Caudate nucleus (tissue), 63 donors: ENCODE measurements at places on chromosomes 4 and X.

- DNase-seq = no peak
Measured at GRCh38 chrX:38327775-38328081, 419 bp upstream of the RPGR start.

GRCh38 chr4:5096261-5096660 is 45.0 kb downstream of the STK32B start:
- DNase-seq = no peak

DNA sequence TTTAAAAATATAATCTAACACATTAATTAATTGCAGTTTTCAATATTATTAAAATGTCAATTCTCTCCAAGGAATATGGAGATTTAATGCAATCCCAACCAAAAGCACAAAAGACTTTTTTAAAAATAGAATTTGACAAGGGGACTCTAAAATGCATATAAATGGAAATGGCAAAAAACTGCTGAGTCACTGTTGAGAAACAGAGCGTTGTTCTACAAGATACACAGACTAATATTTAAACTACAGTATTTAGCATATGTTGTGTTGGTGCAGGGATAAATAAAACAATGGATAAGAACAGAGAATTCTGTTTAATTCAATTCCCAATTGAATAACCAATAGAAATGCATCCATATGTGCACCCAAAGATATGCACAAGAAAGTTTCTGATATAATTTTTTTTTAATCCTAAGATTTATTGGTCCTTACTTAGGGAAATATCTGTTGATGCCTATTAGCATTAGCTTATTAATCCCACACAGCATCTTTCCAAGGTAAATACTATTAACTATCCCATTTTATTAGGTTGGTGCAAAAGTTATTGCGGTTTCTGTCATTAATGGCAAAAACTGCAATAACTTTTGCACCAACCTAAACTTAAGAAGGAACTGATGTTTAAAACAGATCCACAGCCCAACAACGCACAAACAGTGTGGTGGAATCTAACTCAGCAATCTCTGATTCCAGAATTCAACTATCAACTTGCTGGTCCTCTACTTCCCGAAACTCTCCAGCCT is 86.8 kb upstream of the VEGFC start:
- no peak for DNase-seq

DNA sequence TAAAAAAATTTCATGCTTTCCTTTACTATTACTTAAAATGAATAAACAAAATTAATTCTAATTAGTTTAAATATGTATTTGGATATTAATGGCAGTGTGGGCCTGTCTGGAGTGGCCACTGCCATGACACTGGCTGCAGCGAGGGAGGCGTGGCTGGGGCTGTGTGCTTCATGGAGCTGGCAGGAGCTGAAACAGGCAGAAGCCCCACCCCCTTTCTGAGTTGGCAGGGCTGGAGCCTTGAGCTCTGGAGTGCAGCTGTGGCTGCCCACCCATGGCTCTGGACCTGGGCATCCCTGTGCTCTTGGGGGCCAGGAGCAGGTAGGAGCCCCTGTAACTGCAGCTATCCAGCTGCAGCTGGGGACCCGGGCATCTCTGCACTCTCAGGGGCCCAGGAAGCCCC is 8.2 kb upstream of the HSD17B11 start:
- no peak for DNase-seq

GRCh38 chrX:138945219-138945618 is 233.7 kb upstream of the FGF13 start:
- DNase-seq = no peak

DNA sequence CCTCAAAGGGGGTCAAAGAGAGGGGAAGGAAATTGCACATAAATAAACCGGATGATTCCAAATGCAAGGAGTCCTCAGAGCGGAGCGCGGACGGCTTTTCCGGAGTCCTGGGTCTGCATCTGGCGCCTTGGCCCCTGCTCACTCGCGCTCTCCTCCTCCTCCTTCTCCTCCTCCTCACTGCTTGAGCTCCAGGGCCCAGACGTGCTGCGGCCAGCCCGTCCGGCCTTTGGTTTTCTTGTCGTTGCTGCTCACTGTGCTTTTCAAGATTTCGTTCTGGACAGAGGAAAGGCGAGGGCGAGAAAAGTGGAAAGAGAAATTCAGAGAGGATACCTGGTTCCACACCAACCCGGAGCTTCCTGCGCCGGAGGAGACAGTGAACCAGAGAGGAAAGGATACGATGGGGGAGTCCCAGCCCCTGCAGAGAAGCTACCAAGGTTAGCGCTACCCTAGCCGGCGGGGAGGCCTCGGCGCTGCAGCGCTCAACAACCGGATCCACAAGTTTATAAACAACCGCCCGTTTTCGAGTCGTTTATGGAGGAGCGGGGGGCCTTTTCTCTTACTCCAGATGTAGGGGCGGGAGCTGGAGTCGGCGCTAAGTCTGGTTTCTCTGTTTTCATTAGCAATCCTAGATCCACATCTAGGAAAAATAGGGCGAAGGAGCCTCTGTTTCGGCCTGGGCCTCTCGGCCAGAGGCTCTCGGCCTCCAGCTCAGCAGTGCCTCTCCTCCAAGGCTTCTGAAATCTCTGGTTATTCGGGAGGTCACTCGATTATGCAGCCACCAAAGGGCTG is 2.7 kb downstream of the HAND2 start:
- no peak for DNase-seq

DNA sequence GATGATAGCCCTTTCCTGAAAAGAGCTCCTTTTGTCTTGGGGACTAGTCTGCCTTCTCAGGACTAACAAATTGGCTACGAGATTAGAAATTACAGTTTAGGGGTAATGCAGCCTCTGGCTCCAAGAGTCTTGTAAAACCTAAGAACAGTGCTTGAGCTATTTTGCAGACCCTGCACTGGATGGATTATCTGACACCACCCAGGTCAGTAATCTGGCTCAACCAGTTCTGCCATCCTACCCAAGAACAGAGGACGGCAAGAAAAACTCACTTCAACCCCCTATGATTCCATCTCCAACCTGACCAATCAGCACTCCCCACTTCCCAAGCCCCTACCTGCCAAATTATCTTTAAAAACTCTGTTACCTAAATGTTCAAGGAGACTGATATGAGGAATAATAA is 225.1 kb downstream of the FAM47A start:
- DNase-seq = no peak

GRCh38 chr4:142365391-142365790 is 480.7 kb downstream of the INPP4B start:
- DNase-seq = no peak

GRCh38 chr4:58175024-58175423 is 1064.8 kb upstream of the IGFBP7 start:
- no peak for DNase-seq

DNA sequence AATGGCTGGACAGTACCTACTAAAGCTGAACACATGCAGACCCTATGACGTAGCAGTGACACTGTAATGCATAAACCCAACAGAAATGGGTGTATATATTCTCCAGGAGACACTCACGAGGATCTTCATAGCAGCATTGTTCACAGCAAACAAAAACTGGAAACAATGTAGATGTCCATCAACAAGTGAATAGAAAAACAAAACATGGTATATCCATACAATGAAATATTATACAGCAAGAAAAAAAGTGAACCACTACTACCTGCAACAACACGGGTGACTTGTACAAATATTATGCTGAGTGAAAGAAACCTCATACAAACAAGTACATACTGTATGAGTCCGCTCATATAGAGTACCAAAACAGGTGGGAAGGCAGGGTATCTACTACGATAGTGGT is 16.5 kb downstream of the ARHGEF6 start:
- no peak for DNase-seq

- DNase-seq = no peak
Measured at GRCh38 chrX:153875391-153876111, 10.4 kb downstream of the L1CAM start.

- no peak for DNase-seq
Measured at GRCh38 chr4:7156761-7157488, 35.4 kb upstream of the SORCS2 start.

DNA sequence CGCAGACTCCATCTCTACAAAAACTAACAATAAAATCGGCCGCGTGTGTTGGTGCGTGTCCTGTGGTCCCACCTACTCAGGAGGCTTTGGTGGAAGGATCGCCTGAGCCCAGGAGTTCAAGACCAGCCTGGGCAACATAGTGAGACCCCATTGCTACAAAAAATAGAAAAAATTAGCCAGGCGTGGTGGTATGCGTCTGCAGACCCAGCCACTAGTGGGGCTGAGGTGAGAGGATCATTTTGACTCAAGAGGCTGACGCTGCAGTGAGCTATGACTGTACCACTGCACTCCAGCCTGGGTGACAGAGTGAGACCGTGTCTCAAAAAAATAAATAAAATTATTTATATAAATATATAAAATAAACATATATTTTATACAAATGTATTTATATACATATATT is 22.3 kb downstream of the ASMTL start:
- no peak for DNase-seq

DNA sequence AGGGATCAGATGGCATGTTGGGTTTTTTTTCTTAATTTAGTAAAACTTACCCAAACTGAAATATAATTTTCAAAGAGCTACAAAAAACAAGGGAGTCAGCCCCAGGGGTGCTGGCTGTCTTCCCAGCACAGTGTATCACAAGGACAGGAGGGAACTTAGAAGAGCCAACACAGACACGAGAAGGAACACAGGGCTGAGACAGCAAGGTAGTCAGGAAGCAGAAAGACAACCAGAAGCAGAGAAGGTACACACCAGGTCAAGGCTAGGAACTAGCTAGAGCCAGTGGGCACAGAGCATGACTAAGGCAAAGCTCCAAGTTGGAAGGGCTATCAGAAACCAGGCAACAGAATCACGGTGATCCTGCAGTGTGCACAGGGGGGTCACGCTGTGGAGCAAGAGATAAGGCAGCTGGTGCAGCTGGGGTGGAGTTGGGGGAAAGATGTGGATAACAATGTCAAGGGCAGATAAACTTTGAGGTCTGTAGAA is 168.7 kb downstream of the NR3C2 start:
- no peak for DNase-seq

DNA sequence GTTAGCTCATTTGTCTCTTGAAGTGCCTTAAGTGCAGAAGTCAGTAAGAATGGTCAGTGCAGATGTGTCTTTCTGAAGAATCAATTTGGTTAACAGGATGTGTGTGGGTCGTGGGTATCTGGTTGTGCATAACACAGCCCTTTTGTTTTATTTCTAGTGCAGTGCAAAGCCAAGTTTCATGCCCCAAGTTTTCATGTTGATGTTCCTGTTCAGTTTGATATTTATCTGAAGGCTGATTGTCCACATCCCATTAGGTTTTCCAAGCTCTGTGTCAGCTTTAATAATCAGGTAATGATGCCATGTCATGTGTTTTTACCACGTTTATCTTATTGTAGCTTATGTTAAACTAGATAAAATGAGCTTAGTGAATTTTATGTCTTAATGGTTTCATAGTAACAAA is 27.4 kb downstream of the TRAPPC11 start:
- no peak for DNase-seq

GRCh38 chr4:104896660-104897645 is 249.7 kb upstream of the TET2 start:
- DNase-seq = no peak

GRCh38 chrX:134460005-134460861 is at the start of gene HPRT1:
Gene HPRT1 (plus strand): TSS chrX:134460165. CDS start chrX:134460312, 147 bp downstream.
- peak; percentile 82 for DNase-seq

- no peak for DNase-seq
Measured at GRCh38 chr4:153966641-153967040, 177.8 kb upstream of the SFRP2 start.

- DNase-seq = no peak
Measured at GRCh38 chr4:6781113-6781512, 1.4 kb upstream of the KIAA0232 start.

DNA sequence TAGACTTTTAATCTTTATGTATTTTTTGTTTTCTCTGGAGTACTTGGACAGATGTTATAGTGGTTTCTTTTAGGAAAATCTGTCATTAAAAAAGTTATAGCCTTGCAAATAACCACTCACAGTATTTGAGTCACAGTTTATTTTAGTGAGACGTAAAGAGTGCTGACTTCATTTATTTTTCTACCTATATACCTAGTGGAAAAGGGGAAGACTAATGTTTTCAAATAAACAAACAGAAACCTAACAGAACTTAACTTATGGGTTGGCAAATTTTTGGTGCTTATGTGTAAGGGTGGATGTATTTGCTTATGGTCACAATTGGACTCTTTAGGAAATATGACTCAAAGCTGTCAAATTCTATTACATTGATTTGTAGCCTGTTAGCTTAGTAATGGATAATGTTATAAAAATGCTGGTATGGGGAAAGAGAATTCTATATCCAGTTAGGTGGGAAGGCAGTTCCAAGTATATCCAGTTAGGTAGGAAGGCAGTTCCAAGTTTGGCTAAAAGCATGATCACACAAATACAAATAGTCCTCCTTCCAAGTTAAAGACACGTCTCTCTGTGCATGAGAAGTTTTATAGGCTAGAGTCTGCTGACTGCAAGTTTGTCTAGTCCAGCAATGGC is 61.9 kb downstream of the SLC9A6 start:
- DNase-seq = no peak

- DNase-seq = no peak
Measured at GRCh38 chrX:139850968-139851367, 81.9 kb downstream of the ATP11C start.

DNA sequence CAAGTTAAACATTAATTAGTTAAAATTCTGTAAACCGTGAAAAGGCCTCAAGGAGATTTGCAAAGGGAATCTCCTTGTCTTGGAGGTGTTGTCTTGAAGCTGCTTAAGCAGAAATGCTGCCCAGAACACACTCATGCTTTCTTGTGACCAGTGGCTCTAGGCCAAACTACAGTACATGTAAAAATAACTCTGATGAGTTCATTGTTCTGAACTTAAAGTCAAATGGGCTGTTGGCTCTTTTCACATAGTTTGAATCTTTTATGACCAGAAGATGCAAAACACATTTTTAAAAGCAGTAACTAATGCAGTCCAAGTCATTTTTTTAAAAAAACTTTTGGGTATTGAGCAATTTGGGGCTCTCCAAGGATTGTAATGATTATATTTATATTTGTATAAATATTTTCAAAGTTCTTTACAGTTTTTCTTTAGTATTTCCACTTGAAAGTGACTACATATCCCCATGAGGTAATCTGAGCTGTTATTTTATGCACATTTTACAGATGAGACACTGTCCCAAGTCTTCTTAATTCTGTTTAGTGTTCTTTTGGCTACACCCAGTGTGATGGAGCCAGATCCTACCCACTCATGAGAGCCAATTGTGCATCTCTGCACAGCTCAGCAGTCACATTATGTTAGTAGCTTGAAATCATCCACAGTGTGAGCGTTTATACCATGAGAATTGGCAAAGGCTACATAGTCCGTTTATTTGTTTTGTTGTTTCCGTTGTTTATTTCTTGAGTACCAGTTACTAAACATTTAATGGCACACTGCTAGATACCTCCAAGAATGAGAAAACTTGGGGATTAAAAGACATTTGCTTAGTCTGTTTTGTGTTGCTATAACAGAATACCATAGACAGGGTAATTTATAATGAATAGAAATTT is 112.8 kb upstream of the ATXN3L start:
- no peak for DNase-seq

GRCh38 chr4:172983014-172983413 is 185.6 kb upstream of the GALNT7 start:
- no peak for DNase-seq
